ENCODE measurements at places on chromosomes 1 and 21.

GRCh38 chr21:32143241-32143939 is 135.5 kb downstream of the MIS18A start:
- H3K4me1 ChIP-seq = no peaks in the 10 kb centered on the region
- peaks cover 4% of the 10 kb centered on the region for H3K27me3 ChIP-seq
- no peaks in the 10 kb centered on the region for H3K36me3 ChIP-seq
- no peak overlapping the region for H3K27ac ChIP-seq
- no peak overlapping the region for H3K4me3 ChIP-seq
- DNase-seq = no peak

DNA sequence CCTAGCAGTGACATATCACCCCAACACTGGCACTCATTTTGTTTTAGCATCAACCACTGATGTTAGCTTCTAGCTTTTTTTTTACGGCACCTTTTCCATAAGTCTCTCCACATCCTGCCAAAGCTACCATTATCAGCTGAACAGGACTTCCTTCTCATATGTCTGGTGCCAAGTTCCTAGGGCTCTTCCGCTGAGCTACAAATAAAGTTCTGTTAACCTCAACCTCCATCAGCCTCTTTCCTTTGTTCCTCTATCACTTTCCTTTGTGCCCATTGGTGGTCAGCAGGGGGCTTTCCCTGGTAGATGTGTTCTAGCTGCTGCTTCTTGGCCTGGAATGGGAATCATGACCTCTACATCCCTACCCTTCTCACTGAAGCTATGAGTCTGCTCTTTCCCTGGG is 163.8 kb downstream of the FAF1 start:
- no peaks in the 10 kb centered on the region for H3K27me3 ChIP-seq
- H3K4me1 ChIP-seq = peaks cover 3% of the 10 kb centered on the region
- peaks cover 21% of the 10 kb centered on the region for H3K36me3 ChIP-seq
- no peak overlapping the region for H3K27ac ChIP-seq
- DNase-seq = no peak
- H3K4me3 ChIP-seq = no peak overlapping the region

DNA sequence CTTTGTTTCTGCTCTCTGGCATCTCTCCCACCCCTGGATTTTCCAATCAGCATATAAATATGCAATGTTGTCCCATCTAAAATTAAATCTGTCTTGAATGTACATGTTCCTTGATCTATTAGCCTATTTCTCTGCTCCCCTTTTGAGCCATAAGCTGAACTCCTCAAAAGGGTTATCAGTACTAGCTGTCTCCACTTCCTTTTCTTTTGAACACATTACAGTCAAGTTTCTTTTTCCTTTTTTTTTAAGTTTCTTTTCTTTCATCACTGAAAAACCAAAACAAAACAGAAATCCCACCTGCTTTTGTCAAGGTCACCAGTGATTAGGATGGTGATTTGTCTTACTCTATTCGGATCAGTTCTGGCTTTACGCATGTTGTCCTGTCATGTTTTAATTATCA is 29.3 kb downstream of the XCL2 start:
- no peaks in the 10 kb centered on the region for H3K27me3 ChIP-seq
- peak overlapping the region; percentile 88 for H3K27ac ChIP-seq
- DNase-seq = no peak

GRCh38 chr21:44854391-44854663 is 19.2 kb downstream of the PTTG1IP start:
- H3K4me3 ChIP-seq = no peak overlapping the region
- no peaks in the 10 kb centered on the region for H3K27me3 ChIP-seq
- peaks cover 9% of the 10 kb centered on the region for H3K4me1 ChIP-seq
- H3K27ac ChIP-seq = no peak overlapping the region
- no peak for DNase-seq
- H3K36me3 ChIP-seq = peaks cover 22% of the 10 kb centered on the region

GRCh38 chr1:226903819-226904716 is 33.7 kb downstream of the PSEN2 start:
- H3K27ac ChIP-seq = no peak overlapping the region
- no peak for DNase-seq
- H3K27me3 ChIP-seq = no peaks in the 10 kb centered on the region
- no peak overlapping the region for H3K4me3 ChIP-seq
- no peaks in the 10 kb centered on the region for H3K4me1 ChIP-seq
- H3K36me3 ChIP-seq = no peaks in the 10 kb centered on the region

- H3K36me3 ChIP-seq = no peaks in the 10 kb centered on the region
- peaks cover 3% of the 10 kb centered on the region for H3K4me1 ChIP-seq
- no peak for DNase-seq
- H3K27me3 ChIP-seq = no peaks in the 10 kb centered on the region
- no peak overlapping the region for H3K27ac ChIP-seq
- H3K4me3 ChIP-seq = no peak overlapping the region
Observed at GRCh38 chr1:180921891-180922630, 9.4 kb downstream of the KIAA1614 start.

GRCh38 chr1:111501645-111502044 is 1.8 kb downstream of the ADORA3 start:
- peaks cover 11% of the 10 kb centered on the region for H3K36me3 ChIP-seq
- H3K27me3 ChIP-seq = no peaks in the 10 kb centered on the region
- peaks cover 46% of the 10 kb centered on the region for H3K4me1 ChIP-seq
- DNase-seq = no peak
- no peak overlapping the region for H3K4me3 ChIP-seq

- no peaks in the 10 kb centered on the region for H3K36me3 ChIP-seq
- H3K27me3 ChIP-seq = peaks cover 4% of the 10 kb centered on the region
- DNase-seq = no peak
- peaks cover 1% of the 10 kb centered on the region for H3K4me1 ChIP-seq
- H3K27ac ChIP-seq = no peak overlapping the region
Observed at GRCh38 chr1:28313702-28314546, 14.9 kb upstream of the MED18 start.

DNA sequence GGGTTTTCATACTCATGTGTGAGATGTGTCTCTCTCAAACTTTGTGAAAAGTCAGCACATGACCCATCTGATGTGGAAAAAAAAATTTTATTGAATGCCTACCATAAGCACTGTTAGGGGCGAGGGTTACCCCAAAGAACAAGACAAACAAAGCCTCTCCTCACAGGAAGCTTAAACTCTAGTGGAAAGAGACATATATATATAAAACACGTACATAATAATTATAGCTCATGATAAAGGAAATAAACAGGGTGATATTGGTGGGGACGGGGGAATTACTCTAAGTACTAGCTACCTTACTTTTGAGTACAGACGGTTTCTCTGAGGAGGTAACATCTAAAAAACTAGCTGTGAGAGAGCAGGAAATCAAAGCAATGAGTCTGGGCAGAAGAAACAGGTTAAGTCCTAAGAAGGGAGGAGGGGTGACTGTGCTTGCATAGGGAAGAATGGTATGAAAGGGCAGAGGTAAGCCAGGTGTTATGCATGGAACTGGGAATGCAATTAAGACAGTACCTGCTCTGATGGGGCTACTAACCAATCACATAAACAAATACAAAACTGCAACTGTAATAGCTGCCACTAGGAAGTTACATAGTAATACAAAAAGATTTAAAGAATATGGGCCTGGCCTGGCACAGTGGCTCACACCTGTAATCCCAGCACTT is 4.5 kb downstream of the LIN9 start:
- no peak for DNase-seq
- H3K4me1 ChIP-seq = peaks cover 18% of the 10 kb centered on the region
- no peak overlapping the region for H3K4me3 ChIP-seq

GRCh38 chr1:203408486-203409481 is 57.9 kb upstream of the FMOD start:
- no peak for DNase-seq
- H3K36me3 ChIP-seq = no peaks in the 10 kb centered on the region
- H3K4me3 ChIP-seq = no peak overlapping the region
- H3K27ac ChIP-seq = no peak overlapping the region

DNA sequence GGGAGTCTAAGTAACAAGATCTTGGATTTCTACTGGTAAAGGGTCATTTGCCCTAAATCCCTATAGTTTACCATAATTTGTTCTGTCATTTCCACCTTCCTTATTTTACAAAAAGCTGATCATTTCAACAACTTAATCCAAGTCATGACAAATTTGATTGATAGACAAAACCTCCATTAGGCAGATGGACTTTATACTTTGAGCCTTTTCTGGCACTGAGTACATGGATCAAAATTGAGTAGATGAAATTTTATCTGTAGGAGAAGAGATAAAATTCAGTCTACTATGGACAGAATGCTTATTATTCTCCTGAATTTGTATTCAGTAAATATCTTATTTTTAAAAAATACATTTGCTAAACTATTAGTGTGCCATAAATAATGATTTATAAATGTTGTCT is 62.6 kb upstream of the NRIP1 start:
- no peak overlapping the region for H3K4me3 ChIP-seq
- H3K4me1 ChIP-seq = no peaks in the 10 kb centered on the region
- H3K27me3 ChIP-seq = peaks cover 3% of the 10 kb centered on the region
- no peak for DNase-seq
- no peaks in the 10 kb centered on the region for H3K36me3 ChIP-seq
- H3K27ac ChIP-seq = no peak overlapping the region

DNA sequence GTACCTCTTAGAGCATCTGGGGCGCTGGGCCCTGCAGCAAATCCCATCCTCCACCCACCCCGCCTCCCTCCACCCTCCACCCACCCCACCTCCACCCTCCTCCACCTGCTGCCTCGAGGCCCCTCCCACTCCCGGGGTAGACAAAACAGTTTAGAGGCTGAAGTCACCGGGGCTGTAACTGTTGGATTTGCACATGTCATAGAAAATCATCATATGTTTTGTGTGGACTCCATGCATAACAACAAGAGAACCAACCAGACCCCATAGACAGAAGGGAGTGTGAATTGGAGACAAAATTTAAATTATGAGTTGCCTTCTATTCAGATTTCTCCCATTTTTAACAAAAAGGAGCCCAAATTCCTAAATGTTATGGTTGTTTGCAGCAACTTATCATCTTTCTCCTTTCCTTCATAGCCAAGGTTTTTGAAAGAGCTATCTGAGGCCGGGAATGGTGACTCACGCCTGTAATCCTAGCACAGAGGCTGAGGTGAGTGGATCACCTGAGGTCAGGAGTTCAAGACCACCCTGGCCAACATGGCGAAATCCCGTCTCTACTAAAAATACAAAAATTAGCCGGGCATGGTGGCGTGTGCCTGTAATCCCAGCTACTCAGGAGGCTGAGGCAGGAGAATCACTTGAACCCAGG is 28.2 kb upstream of the LGALS8 start:
- DNase-seq = no peak
- peaks cover 37% of the 10 kb centered on the region for H3K27me3 ChIP-seq
- H3K4me3 ChIP-seq = no peak overlapping the region
- no peak overlapping the region for H3K27ac ChIP-seq
- H3K36me3 ChIP-seq = no peaks in the 10 kb centered on the region

DNA sequence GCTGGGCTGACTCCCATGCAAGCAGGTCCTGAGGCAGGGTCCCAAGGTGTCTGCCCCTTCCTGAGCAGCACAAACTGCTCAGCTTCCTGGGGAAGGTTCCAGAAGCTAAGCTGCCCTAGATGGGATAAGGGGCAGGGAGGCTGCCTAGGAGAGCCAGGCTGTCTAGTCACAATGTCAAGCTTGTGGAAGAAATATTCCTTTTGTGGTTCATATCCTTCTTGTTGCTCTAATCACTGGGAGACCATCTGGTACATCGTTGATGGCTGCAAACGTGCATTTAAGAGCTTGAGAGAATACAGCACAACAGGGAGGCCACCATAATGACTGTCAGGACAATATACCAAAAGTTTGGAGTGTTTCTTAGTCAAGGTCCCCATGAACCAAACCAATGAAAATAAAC is 67.4 kb downstream of the SLC16A1 start:
- DNase-seq = no peak
- no peak overlapping the region for H3K4me3 ChIP-seq
- H3K36me3 ChIP-seq = no peaks in the 10 kb centered on the region
- no peak overlapping the region for H3K27ac ChIP-seq

DNA sequence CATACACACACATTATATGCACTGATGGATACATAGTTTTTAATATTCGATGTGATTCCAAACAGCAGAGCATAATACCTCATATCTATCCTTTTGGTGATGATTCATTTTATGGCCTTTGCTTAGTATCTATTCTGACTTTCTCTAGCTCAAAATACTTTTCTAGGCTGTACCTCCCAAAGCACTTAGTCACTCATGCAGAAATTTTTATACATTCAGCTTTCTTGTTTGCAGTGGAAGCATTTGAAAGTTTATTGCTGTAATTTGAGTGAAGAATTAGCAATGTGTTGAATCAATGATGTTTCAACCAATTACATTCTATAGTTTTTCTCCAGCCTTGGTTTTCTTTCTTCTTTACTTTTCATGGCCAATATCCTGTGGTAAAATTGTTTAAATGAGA is 66.7 kb downstream of the LBR start:
- no peak for DNase-seq
- no peak overlapping the region for H3K4me3 ChIP-seq
- peaks cover 19% of the 10 kb centered on the region for H3K27me3 ChIP-seq

- no peaks in the 10 kb centered on the region for H3K27me3 ChIP-seq
- no peak for DNase-seq
- peaks cover 7% of the 10 kb centered on the region for H3K36me3 ChIP-seq
- no peak overlapping the region for H3K4me3 ChIP-seq
- peaks cover 17% of the 10 kb centered on the region for H3K4me1 ChIP-seq
Observed at GRCh38 chr1:239744851-239745250, 346.8 kb upstream of the FMN2 start.
